Activated T-cell treated with anti-CD3 and anti-CD28 coated beads, Interleukin-2, amount 50 U/mL, for 24 hours (primary cell): ENCODE measurements at places on chromosomes 2 and 18.

- no peak for DNase-seq
These were observed 360.6 kb upstream of the TNP1 start for GRCh38 chr2:217220228-217221013.

GRCh38 chr2:187500585-187501359 is 52.7 kb upstream of the CALCRL start:
- no peak for DNase-seq

DNA sequence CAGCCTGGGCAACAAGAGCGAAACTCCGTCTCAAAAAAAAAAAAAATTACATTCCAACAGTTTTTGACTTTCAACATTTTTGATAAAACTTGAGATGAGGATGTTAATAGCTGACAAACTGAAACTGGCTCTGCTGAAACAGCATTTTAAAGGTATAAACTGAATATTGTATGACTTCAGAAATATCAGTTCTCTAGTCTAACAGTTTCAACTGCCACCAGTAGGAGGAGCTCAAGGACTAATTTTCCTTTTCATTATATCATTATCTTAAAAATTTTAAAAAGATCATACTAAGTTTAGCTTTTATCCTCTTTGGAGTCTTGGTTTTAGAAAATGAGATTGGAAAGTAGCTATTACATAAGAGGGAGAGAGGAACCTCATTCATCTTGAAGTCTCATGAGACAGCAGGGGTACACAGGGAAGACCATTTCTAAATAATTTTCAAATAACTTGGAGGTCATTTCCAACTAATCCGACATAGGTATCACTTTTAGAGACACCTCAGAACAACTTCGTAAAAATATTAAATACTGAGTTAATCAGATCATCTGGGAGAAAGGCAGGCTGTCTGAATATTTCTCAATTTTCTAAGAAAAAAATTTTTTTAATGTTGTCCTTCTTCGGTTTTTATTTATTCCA is 37.6 kb upstream of the MCM6 start:
- DNase-seq, result no peak

DNA sequence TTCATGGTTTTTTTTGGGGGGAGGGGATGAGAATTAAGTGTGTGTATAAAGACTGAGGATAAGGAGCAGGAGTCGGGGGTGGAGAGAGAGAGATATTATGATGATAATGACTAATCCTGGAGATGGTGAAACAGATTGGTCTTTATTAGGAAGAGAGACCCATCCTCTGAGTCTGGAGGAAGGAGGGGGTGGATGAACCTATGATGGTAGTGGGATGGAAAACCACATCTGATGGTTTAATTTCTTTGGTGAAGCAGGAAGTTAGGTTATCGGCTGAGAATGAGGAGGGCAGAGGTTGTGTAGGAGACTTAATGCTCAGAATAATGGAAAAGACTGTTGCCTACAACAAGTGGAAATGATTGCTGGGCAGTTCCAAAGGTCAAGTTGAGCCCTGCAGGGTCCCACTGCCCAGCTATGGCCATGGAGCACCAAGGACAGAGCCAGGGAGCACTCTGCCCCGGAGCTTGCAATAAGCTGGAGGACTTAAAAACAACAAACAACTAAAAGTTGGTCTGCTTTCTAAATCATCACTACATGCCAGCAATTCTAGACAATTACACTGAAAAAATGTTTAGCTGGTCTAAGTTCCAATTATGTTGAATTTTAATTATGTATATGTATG is 7.9 kb downstream of the SLC16A14 start:
- no peak for DNase-seq

DNA sequence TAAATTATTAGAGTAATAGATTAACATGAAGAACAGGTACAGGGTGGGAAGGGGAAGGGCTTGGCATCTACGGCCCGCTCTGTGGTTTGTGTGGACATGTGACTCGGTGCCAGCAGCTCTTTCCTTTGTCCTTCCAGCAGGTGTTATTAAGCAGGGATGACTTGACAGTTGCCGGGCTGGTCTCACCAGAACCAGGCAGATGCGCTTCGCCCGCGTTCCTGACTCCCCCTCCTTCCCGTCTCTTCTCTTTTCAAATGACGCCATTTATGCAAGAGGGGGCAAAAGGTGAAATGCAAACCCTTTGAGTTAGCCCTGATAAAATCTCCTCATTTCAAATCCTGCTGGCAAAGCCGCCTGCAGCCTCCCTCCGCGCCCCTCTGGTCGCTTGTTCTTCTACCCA is 38.9 kb upstream of the MGAT4A start:
- no peak for DNase-seq

GRCh38 chr2:8518979-8519668 is 162.7 kb upstream of the ID2 start:
- DNase-seq, result no peak

DNA sequence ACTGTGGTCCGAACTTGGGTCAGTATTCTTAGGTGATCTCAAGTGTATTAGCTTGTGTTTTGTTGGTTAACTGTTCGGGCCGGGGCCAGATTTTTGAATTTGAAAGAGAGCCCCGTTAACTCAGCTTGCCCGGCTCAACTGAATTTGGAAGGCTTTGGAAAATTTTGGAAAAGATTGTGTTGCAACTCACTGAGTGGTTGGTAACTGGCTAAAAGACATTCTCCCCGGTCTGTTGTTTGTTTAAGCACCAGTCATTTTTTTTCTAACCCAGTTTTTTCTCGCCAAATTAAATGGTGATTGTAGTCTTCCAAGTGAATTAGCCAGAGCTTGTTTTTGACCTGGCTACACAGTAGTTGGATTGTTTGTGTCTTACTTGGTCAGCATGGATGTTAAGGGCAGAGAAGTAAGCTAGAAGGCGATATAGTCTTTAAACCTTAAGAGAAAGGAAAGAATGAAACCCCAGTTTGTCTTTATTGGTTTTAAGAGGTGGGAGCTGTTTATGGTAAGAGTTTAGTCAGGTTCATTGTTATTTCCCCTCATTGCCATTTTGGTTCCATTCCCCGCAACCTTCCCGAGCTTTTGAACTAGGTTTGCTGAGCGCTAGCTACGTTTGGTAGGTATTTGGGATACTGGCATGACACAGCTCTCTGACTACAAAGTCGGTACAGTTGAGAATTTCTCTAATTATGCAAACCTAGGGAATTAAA is 2.4 kb downstream of the MAP4K4 start:
- DNase-seq, result no peak

- DNase-seq, result no peak
These were observed 186.8 kb upstream of the LRATD1 start for GRCh38 chr2:14445670-14446069.

DNA sequence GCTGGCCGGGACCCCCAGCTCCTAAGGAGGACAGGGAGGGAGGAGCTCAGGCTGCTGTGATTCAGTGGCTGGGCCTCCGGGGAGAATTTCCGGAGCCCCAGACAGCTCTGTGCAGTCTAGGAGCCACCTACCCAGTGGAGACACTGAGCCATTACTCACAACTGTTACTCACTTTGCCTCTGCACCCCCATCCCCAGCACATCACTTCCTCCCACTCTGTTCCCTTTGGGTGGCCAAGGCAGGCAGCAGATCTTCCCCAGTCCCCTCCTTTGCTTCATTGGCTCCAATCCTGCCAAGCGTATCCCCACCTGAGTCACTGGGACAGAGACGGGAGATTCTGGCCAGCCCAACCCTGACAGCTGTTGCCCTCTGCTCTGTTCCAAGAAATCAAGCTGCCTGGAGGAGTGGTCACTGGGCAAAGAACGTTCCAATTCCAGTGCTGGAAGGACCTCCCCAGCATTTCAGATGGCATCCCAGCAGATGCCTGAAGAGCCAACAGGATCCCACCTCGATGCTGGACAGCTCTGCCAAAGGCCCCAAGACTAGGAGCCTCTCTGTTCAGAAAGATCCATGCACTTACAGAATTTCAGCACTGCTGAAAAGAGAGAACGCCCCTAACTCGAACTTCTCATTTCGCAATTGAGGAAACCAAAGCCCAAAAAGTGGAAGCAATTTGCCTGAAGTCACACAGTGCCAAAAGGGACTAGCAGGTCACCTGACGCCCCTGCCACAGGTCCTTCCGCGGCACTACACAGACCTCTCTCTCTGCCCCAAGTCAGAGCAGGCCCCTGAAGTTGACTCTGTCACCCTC is 68.3 kb downstream of the TNS1 start:
- DNase-seq, result no peak

- no peak for DNase-seq
These were observed 14.9 kb upstream of the KDM3A start for GRCh38 chr2:86426271-86426670.

DNA sequence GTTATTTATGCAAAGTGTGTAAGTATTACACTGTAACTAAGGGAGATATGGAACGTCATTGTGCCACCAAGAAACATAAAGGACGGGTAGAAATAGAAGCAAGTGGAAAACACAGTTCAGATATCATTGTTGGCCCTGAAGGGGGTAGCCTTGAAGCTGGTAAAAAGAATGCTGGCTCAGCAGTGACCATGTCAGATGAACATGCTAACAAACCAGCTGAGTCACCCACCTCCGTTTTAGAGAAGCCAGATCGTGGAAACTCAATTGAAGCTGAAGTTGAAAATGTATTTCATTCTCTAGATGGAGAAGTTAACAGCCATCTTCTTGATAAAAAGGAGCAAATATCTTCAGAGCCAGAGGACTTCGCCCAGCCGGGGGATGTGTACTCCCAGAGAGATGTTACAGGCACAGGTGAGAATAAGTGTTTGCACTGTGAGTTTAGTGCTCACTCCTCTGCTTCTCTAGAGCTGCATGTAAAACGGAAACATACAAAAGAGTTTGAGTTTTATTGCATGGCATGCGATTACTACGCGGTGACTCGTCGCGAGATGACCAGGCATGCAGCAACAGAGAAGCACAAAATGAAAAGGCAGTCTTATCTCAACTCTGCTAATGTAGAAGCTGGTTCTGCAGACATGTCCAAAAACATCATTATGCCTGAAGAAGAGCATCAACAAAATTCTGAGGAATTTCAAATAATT is 36.1 kb downstream of the ZNF407 start:
- DNase-seq, result no peak

- no peak for DNase-seq
These were observed 180.8 kb downstream of the KLHL29 start for GRCh38 chr2:23565814-23566213.

GRCh38 chr2:201413143-201413542 is 38.1 kb downstream of the TRAK2 start:
- DNase-seq, result no peak

DNA sequence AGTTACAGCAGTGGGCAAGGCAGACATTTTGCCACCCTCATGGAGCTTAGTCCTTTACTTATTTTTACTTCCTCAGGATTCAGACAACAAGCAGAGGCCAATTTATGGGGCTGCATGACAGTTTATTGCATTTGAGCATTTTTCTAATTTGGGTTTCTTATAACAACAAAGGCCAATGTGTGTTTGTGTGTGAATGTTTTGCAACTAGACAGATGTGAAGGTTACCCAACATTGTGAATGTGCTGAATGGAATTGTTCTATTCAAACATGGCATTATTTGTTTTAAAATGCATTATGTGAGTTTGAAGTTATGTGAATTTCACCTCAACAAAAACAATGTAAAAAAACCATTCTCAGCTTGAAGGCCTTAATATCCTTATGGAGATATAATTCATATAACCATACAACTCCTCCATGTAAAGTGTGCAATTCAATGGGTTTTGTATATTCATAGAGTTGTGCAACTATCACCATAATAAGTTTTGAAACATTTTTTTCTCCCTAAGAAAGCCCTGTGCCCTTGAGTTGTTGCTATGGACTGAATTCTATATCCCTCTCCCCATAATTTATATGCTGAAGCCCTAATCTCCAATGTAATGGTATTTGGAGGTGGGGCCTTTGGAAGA is 57.3 kb downstream of the CCDC195 start:
- DNase-seq, result no peak

DNA sequence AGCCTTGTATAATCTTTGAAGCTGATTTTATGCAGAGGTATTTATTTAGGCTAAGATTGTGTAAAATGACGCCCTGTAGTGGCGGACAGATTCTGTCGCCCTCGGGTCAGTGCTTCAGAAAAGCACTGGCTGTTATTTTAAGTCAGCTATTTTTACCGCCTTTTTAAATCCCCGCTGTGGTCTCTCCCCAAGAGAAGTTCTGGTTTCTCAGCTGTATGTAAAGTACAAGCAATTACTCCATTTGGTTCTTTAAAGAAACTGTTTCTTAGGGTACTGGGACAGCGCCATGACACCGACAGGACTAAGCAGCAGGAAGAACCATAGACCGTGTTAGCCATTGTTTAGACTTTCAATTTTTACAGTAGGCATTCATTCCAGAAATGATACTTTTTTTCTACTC is 65.0 kb downstream of the UGGT1 start:
- no peak for DNase-seq

GRCh38 chr2:31526946-31527732 is 53.6 kb downstream of the SRD5A2 start:
- DNase-seq, result no peak

DNA sequence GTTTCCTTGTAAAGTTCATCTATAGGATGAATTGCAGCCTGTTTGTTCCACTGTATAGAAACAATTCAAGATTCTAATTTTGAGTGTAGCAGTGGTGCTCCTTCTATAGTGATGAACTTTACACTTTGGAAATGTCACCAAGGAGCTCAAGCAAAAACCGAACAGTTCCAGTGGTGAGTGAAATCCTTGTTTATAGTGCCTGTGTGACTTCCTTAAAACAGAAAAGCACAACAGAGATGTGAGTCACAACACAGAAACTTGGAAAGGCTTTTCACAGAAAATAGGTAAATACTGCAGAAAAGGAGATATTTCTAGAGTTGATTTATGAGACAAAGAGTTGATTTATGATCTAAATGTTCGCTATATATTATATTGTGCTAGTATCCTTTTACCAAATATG is 482.0 kb downstream of the PTPRM start:
- DNase-seq, result no peak

- DNase-seq, result no peak
These were observed 28.4 kb upstream of the SLC3A1 start for GRCh38 chr2:44246840-44247369.

DNA sequence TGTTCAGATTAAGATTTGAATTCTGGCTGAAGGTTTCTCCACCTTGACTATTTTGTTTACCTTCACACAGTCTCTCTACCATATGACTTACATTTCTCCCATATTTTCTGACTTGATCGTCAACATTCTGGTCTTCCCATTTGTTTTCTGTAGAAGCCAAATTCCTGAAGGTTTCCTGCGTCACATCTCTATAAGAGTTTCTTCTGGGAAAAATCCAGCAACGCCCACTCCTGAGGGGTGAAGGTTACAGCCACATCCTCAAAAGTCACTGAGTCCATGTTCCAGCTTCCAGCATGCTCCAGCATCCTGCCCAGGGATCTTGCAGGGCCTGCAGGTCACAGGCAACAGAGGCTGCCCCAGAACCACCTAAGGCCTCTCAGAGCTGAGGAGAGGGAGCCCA is 47.5 kb downstream of the NBEAL1 start:
- no peak for DNase-seq

DNA sequence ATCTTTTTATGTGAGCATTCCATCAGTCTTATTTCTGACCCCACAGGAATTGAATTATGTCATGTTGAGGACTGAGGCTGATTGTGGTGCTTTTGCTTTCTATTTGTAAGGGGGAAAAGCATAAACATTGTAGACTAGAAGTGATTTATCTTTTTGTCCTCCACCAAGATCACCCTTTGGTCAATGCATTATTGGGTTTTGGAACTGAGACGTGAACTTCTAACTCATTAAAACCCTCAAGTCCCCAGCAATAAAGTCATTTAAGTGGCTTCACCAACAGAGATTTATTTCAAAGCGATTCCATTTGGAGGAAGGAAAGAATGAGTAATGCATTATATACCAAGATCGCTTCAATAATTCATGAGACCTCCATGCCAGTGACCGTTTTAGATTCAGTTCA is 75.5 kb upstream of the TXNDC2 start:
- DNase-seq, result no peak

GRCh38 chr2:70668432-70668831 is 99.6 kb downstream of the ADD2 start:
- DNase-seq, result peak; percentile 2

GRCh38 chr18:63192126-63192884 is 127.3 kb downstream of the BCL2 start:
- DNase-seq, result no peak
